ENCODE measurements at places on chromosomes 7 and 10.

DNA sequence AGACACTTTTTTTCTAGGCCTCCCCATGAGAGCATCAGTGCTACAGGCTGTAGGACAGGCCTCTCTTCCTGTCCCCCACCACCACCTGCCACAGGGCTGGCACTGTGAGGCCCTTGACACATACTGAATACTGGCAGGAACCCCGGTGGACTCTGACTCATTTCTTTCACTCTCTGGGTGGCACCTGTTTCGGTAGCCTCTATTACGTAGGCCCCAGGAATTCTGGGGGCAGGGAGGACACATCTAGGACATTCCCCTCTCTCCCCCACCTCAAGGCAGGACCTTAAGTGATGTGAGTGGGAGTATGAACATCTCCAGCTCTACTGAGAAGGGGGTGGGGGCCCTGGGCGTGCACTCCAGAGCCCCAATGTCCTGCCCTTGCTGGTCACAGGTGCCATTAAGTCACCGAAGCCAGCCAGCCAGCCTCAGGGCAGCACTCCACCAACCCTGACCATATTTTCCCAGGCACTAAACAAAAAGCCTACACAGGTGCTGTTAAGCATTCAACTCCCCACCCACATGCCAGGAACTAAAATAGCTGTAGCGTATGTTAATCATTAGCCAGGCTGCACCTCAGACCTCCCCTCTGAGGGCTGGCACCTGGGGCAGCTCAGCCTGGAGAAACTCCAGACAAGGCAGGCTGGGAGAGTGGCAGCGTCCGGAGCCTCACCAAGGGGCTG lies 8.9 kb downstream of the ANXA11 start:
- peak; percentile 76 for DNase-seq

DNA sequence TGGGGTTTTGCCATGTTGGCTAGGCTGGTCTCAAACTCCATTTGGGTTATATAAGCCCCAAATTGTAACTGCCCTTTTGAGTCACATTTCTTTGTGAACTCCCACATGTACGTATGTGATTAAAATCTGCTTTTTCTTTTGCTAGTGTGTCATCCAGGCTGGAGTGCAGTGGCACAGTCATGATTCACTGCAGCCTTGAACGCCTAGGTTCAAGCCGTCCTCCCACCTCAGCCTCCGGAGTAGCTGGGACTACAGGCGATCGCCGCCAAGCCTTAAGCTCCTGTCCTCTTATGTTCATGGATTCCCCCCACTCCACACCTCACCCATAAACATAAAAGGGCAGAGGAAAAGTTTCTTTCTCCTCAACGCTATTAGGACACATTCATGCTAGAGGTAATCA lies 4.4 kb upstream of the SMC3 start:
- DNase-seq: no peak

DNA sequence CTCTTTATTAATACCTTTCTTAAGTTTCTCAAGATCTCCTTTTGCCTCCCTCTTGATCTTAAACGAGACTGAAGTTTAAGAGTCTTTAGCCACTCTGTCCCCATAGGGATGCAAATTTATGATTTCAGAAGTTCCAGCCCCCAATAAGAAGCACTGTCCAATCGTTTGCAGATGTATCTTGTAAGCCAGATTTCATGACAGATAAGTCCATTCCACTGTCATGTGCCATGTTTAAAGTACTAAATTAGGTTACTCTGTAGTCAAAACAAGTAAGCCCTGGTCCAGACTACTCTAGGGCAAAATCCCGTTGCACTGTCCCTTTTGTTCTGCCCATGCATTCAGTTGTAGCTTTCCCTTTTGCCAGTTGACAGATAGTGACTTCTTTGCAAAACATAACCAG lies 157.2 kb upstream of the KAT6B start:
- no peak for DNase-seq

GRCh38 chr10:99532687-99533495 lies at the start of gene NKX2-3:
Gene NKX2-3, plus strand, starts transcription at chr10:99532942. Its CDS starts 190 bp downstream, at chr10:99533132.
- peak; percentile 68 for DNase-seq

DNA sequence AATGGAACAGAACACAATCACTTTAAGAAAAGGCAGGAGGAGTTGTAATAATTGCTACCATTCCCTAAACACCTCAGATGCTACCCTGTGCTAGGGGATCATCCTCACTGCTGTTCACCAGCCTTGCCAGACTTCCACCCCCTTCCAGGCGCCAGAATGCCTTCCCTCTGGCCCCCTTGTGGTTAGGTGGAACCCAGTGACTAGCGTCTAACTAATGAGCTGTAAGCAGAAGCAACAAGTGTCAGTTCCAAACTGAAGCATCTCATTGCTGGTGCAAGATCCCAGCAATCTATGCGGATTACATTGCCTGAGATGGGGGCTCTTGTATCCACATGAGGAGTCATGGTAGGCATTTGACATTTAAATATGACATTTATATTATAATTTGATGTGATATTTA lies 86.6 kb downstream of the FRMD4A start:
- no peak for DNase-seq

DNA sequence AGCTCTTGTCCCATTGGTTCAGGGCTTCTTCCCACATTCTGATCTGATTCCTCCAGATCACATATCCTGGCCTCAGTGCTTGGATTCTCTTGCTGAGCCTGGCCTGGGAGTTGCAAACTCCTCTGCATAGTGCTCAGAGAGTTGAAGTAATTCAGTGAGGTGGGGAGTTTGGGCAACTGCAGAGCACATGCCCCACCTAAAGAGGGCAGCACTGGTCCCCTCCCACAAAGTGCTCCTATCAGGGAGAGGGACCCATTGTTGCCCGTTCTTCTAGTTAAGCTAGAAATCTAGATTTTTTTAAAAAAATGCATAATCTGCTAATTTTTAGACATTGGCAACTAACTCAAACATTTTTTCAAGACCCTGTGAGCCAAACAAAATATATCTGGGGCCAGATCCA lies 45.1 kb downstream of the CHN2 start:
- DNase-seq: peak; percentile 29

- no peak for DNase-seq
Observed at GRCh38 chr7:123054357-123055133, 59.0 kb upstream of the TAS2R16 start.

All from activated naive CD8-positive, alpha-beta T cell treated with anti-CD3 and anti-CD28 coated beads, Interleukin-2, amount 50 U/mL, for 24 hours (primary cell).